H54 (cell line): ENCODE measurements at places on chromosomes 1 and 21.

GRCh38 chr1:114208714-114209113 lies 55.0 kb upstream of the SYT6 start:
- DNase-seq = no peak

DNA sequence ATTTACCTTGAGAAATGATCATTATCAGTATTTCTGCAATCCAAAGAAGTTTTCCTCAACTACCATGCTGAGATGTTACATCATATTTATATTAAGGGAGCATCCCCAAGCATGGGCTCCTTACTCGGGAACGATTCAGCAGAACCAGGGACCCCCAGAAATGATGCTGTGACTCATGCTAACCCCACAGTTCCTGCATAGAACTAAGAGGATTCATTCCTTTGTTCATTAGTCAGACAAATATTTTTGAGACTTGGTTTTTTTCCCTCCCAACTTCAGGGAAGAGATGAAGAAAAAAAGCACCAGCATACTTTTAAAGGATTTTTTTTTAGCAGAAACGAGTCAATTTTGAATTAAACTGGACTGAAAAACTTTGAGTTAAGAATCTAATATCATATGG lies 49.2 kb upstream of the COL24A1 start:
- DNase-seq = no peak

DNA sequence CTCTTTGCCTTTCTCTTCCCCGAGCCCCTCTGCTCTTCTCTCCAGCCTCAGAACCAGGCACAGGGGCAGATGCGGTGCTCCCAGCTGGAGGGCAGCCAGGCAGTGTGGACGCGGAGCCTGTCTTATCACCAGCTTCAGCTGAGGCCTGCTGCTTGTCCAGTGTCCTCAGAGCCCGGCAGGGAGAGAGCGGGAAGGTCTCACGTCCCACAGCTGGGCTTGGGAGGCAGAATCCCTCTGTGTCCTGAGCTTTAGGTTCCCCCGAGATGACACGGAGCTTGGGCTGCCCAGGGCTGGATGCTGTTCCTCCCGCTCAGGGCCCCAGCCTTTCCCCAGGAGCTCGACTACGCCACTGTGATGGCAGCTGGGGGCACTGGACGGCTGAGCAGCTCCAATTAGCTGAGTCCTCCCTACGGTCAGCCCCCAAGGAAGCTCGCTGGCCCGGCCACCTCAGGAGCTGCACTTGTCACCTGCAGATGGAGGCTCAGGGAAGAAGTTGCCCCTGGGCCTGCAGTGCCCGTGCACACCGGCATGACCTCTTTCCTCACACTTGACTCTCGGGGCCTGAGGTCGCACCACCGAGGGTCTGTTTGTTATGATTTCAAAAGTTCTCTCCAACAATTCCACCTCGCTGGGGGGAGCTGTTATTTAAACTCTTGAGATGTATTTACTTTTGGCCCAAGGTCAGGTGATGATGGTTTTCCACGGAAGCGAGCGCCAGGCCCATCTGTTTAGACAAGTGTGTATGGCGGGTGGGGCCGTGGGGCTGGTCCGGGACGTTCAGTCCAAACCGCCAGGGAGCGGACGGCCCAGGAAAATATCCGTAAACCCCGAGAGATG lies 127.3 kb downstream of the SIK1 start:
- DNase-seq = no peak

- no peak for DNase-seq
Observed at GRCh38 chr1:103561643-103562395, 9.6 kb upstream of the AMY2B start.

DNA sequence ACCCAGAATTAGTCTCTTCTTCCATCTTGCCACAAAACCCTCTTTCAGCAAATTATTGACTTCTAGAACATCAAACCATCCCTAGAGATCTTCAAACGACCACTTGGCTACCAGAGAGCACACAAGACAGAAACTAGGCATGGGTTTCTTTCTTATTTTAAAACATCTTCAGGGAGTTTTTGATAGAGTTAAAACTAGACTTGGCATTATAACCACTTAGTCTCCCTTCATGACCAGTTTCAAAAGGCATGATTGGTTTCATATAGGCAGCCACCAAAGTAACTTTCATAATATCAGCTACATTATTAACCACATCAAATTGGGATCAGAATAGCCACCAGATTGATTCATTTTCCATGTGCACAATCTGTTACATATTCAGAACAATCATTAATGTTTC lies 368.4 kb upstream of the GREM2 start:
- DNase-seq = no peak

DNA sequence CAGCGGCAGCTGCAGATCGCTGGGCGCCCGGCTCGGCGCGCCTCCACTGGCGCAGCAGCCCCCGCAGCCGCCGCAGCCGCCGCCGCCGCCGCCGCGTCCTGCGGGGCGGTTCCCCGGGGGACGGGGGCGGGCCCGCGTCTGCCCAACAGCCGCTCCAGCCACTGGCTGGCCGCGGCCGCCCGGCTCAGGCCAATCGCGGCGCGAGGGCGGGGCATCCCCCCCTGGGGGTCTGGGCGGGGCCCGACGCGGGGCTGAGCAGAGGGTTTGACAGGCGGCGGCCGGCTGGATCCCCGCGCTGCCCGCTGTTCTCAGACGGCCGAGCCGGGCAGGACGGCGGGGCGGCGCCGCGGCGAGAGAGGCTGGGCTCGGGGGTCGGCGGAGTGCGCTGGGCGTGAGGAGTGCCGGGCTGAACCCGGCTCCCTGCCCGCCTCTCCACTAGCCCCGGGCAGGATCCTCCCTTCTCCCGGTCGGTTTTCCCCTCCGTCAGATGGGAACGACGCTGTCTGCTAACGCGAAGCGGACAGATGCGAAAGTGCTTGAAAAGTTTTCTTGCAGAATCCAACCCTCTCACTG lies at the start of gene GLIS1:
Gene GLIS1 (minus strand): TSS at position 56 of the 573 bp plus-strand sequence. CDS start 1,100 bp downstream, outside the sequence.
- peak; percentile 92 for DNase-seq

GRCh38 chr1:85352055-85352454 lies 75.6 kb upstream of the BCL10 start:
- DNase-seq = no peak

DNA sequence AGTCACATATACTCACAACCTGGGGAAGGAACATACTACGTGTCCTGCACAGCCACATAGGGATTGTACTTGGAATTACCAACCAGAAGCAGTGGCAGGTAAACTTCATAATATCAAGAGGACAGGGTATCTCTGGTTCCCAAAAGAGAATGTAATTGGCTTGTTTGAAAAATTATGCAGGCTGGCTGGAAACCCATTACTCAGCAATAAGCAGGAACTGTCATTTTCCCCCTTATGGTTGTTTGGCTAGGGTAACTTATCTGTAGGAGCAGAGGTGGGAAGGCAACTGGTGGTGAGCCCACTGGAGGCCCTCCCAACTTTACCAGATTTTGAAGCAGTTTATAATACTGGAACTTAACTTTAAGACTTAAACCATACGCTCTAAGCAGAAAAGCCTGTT lies 924.1 kb downstream of the LRRIQ3 start:
- DNase-seq = no peak

DNA sequence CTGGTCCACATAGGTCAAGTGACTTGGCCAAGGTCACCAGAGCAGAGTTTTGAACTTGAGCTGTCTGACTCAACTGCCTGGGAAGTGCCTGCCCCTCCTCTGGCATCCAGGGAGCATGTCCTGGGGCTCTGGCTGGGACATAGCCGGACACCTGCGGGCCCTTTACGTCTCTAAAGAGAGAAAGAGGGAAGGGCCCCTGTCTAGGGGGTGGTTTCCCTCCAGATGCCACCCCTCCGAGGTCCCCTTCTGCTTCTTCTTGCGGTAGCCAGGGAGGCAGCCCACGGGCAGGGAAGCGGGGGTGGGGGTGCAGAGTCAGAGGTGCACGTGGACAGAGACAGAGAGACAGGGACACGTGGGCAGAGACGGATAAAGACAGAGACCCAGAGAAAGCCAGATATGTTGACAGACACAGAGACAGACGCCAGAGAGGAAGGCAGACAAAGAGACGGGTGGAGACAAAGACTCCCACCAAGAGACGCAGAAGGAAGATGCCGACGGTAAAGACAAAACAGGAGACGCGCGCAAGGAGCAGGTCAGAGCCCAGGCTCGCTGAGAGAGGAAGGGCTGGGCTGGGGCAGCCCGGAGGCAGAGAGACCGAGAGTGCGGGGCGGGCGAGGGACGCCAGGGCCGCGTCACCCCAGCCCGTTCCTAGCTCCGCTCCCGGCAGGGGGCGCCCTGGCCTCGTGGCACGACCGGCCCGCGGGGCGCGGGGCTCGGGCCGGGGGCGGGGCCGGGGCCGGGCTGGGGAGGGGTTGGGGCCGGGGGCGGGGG lies 458 bp upstream of the ALPL start:
- no peak for DNase-seq

GRCh38 chr21:41825216-41825615 lies 53.9 kb downstream of the PRDM15 start:
- no peak for DNase-seq
